Glutamatergic neuron (in vitro differentiated cells): ENCODE measurements at places on chromosomes 4 and X. TPM values are rescaled to one million over a fixed set of nuclear protein-coding genes. Genes with fewer than 3 reads are reported as not detected.

The TSPAN7 gene
- total RNA-seq = 54.0 TPM

The ENOPH1 gene
- 26.9 TPM for total RNA-seq

The PHOX2B gene
- 101 TPM for total RNA-seq

The CFI gene
- not detected for total RNA-seq

The ADAMTS3 gene
- total RNA-seq = 0.10 TPM
